ENCODE measurements at places on chromosomes 2 and 18.
A peak's percentile ranks its signal among the peaks of the same experiment; 100 is the strongest.

- ATAC-seq: no peak
Measured at GRCh38 chr2:135945526-135945925, 39.9 kb downstream of the DARS1 start.

GRCh38 chr2:122193622-122194021, 438.2 kb downstream of the TSN start:
- no peak for ATAC-seq

DNA sequence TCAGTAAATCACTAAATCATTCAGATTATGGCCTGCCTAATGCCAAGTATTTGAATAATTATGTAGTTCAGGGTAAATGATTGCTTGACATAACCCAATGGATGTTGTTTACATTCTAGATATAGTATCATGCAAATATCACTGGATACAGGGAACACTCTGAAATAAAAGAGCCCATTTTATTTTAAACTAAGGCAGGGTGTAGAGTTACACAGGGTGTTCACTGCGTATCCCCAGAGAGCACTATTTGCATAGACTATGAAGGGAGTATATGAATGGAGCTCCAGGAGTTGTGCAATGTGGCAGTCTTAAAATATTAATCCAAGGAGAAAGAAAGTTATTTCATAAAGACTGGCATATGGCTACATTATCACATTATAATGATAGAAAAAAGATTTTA, 701.1 kb upstream of the KLHL29 start:
- no peak for ATAC-seq

DNA sequence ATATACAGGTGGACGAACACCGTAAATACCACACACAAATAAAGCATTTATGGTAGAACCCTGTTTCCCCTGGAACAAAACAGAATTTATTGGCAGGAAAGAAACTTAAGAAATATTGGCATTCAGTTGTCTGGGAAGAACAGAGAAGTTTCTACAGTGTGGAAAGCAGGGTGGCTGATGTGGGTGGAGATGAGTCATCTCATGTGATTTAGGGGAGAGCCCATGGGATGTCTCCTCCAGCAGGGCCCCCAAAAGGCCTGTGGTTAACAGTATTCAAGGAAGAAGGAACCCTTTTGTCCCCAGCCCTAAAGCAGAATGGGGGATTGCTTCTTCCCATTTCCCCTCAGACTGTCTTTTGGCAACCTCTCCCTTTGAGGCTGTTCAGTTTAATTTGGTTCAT, 24.2 kb downstream of the SIX3 start:
- ATAC-seq: no peak

GRCh38 chr18:45275367-45276113, 339.7 kb upstream of the SLC14A2 start:
- no peak for ATAC-seq

DNA sequence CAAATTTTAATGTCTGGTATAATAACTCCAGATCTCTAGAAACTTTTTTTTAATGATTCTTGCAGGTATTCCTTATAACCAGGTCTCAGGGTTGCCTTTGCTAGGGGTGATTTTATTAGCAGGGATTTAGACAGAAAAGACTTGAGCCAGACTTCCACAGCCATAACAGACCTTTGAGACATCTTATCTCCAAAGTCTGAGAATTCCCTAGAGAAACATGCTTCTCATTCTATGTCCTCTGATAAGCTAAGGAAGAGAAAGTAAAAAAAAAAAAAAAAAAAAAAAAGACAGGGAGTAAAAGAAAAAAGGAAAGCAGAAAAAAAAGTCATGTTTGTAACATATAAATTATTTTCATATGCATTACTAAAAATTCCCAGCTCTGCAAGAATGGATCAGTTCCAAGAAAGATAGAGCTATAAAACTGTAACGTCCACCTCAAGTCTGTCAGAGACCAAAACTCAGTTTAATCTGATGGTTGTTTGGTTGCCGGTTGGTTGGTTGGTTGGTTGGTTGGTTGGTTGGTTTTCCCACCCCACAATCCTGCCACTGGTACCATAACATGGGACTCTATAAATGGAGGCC, 153.8 kb downstream of the COL6A3 start:
- no peak for ATAC-seq

DNA sequence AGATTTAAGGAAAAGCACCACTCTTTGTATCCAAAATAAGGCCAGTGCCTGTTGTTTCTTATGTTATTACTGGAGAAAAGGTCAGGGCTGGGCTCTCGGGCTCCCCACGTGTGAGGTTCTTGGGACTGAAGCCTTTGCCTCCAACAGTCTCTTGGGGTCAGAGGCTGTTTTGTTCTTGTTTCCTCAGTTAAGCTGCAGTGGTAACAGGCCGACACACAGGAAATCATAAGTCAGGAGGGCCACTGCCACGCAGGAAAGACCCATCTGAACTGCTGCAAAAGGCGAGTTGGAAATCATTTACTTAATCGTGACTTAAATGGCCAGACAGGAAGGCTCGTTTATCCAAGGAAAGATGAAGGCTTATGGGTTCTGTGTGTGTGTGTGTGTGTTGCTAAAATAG, 30.3 kb upstream of the IL37 start:
- no peak for ATAC-seq

GRCh38 chr2:134626781-134627180, 92.0 kb downstream of the TMEM163 start:
- ATAC-seq: no peak

- ATAC-seq: no peak
Measured at GRCh38 chr18:56368066-56368465, 270.3 kb downstream of the TXNL1 start.

DNA sequence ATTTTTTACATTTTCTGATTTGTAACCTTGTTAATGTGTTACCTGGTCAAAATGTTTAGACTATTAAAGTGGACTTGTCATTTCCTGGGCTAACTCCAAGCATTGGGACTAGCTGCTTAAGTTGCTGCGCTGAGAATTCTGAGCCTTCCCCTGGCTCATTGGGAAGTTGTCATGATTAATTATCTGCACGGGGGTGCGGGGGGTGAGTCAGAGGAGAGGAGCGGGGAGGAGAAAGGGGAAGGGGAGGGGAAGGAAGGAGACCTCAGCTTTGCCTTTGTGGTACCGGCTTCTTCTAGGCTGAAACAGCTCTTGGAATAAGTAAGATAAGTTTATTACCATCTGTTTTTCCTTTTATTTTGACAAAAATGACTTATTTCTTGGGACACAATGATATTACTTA, 52.9 kb upstream of the APCDD1 start:
- no peak for ATAC-seq

GRCh38 chr2:114724454-114724853, 282.0 kb downstream of the DPP10 start:
- ATAC-seq: no peak

- ATAC-seq: no peak
Measured at GRCh38 chr2:171362396-171362795, 71.4 kb downstream of the METTL8 start.

DNA sequence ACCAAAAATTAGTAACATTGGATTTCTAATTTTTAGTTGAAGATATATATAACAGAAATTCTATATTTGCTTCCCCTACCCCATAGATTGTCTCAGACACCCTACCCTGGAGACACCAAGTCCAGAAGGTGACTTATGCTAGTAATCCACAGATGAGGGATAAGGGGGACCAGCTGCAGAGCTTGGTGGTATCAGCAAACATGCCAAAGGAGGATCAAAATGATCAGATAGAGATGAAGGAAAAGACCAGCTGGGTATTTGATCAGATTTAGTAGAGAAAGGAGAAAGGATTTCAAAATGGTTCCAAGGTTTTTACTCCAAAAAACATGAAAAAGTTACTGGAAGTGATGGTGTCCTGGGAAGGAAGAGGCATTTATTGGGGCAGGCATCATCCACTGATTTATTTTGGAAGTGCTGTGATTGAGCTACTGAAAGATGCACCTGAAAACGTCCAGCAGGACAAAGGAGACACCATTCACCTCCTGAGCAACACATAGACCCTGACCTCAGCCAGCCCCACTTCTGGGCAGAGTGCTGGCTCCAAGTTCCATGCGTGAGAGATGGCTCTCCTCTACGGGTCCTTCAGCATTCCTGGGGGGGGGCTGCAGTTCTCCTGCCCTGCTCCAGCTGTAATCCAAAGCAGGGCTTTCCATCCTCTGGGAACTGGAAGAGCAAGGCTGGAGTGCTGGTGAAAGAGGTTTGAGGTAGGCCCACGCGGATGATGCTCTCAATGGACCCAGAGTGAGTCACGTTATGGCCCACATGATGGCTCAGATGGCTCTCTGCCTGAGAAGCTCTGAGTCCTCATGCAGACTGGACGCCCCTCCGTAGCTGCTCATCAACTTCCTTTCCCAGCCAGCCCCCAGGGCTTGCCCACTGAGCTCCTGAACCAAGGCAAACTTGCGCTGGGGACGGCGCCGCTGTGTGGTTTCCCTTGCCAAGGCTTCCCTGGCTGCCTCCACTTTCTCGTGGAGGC, 3.7 kb upstream of the LRRFIP1 start:
- ATAC-seq: no peak

- no peak for ATAC-seq
Measured at GRCh38 chr2:144411473-144411872, 108.4 kb downstream of the ZEB2 start.

GRCh38 chr2:137208431-137208891, 443.1 kb downstream of the THSD7B start:
- no peak for ATAC-seq

DNA sequence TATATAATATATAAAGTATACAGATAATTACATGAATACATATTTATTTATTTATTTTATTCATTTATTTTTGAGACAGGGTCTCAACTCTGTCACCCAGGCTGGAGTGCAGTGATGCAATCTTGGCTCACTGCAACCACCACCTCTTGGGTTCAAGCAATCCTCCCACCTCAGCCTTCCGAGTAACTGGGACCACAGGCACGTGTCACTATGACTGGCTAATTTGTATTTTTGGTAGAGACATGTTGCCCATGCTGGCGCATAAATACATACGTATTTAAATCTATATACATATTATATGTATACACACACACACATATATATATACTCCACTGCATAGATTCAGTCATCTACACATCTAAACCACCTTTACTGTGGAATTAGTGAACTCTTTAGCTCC, 20.6 kb upstream of the NDUFV2 start:
- peak; percentile 7 for ATAC-seq

DNA sequence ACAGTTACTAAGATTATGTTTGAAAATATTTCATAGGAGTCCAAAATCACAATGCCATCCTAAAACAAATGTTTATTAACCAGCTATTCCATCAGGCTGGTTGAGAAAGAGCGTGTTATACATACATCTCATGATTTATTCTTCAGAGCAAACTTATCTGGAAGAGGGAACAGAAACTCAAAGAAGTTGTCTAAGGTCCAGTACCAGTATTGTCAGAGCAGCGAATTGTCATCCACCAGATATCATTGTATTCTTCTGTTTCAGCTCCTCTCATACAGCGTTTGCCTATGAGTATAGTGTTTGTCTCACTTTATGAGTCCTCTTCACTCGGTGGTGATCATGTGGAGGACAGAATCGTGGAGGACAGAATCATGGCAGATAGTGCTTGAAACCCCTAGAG, 238.2 kb downstream of the OSR1 start:
- no peak for ATAC-seq

DNA sequence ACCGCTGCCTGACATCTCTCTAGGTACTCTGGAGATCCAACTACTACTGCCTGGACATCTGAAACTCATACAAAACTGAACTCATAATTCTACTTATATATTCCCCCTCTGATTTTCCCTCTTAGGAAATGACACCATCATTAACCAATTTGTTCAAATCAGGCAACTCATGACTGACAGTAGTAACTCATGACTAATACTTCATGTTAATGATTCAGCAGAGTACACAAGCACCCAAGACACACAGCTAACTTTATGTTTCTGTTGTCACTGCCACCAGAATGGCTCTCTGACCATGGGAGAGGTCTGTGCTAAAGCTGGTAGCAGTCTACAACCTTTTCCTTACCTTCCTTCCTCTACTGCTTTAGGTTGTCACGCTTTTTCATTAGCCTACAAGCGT, 91.1 kb downstream of the ITSN2 start:
- ATAC-seq: peak; percentile 87

GRCh38 chr2:240792629-240793312, 27.2 kb downstream of the KIF1A start:
- ATAC-seq: no peak

GRCh38 chr18:28359176-28359575, 182.2 kb upstream of the CDH2 start:
- no peak for ATAC-seq

- ATAC-seq: no peak
Measured at GRCh38 chr2:20539776-20540586, 93.1 kb downstream of the RHOB start.

DNA sequence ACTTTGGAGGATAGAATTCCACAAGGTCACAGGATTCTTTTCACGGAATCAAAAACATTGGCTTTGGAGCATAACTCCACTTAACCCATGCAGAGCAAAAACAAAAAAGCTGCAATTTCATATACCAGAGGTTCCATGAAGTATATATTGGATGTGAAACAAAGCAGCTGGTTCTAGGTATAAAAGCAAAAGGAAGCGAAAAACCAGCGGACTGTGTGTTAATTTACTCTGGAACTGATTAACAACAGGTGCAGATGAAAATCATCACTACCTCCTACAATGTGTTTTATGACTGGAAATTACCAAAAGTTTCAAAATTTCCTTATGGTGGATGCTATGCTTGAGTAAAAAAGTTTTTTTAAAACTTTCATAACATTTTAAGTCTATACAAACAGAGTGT, 54.4 kb upstream of the LINC00305 start:
- ATAC-seq: no peak

GRCh38 chr2:228016402-228016801, 145.0 kb downstream of the DAW1 start:
- no peak for ATAC-seq

DNA sequence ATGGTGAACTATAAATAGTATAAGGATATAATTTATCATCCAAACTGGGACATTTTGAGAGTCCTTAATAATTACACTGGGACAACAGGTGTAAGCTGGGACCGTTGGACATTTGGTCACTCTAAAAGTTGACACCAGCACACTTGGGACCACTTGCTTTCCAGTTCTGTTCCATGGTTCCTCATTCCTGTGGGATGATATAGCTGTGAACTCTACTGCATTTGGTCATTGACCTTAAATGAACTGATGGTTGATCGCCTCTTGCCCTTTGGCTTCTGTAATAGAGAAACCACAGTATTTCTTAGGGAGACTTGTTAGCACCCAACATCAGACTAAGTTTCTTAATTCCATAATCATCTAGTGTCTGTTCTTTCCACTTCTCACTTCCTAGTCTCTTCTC, 46.7 kb downstream of the EML6 start:
- no peak for ATAC-seq

DNA sequence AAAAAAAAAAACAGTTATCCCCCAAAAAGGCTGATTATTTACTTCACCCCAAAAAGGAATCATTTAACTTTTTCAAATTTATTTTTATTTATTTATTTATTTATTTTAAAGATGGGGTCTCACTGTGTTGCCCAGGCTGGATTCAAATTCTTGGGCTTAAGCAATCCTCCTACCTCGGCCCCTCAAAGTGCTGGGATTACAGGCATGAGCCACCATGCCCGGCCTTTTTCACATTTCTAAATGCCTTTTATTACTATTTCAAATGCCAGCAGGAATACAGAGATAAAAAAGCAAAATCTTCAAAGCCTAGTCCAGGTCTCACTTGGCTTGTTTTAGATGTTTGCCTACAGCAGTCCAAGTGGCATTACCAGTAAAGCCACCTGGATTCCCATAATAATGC, 239.1 kb downstream of the ALPK2 start:
- ATAC-seq: no peak
